Vagina (tissue), 2 donors: ENCODE measurements at places on chromosomes 1 and 21.

DNA sequence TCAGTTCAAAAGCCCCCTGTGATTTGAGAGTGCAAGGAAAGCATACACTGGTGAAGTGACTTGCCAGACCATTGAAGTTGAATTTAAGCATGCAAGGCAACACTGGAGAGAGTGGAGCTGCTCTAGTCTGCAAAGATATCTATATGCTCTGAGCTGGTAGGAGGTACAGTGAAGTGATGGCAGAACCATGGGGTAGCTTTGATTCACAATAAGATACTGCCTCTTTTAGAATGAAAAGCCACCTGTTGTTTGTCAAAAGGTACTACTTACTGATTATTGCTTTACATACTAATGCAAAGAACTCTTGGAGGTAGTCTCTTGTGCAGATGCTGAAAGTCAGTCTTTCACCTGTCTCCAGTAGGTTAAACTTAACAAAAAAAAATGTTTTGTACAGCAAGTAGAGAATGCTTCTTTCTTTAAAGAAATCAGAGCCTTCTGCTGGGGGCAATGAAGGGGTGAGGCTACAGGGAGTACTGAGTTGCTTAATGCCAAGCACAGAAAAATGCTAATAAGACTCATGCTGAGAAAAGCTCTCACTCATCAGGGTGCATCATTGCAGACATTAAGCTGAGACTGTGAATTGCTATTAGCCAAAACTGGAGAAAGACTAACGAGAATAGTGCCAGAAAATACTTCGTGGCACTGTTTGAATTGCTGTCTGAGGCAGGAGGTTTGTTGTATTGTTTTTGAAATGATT is 1150.5 kb upstream of the TMPRSS15 start:
- DNase-seq, result no peak

GRCh38 chr1:234999513-234999940 is 129.1 kb downstream of the TOMM20 start:
- DNase-seq, result no peak

GRCh38 chr1:150150133-150151021 is 661 bp downstream of the PLEKHO1 start:
- DNase-seq, result no peak

- no peak for DNase-seq
Measured at GRCh38 chr1:214688891-214689290, 85.9 kb downstream of the CENPF start.

- no peak for DNase-seq
Measured at GRCh38 chr1:17957588-17958267, 149.9 kb upstream of the IGSF21 start.

DNA sequence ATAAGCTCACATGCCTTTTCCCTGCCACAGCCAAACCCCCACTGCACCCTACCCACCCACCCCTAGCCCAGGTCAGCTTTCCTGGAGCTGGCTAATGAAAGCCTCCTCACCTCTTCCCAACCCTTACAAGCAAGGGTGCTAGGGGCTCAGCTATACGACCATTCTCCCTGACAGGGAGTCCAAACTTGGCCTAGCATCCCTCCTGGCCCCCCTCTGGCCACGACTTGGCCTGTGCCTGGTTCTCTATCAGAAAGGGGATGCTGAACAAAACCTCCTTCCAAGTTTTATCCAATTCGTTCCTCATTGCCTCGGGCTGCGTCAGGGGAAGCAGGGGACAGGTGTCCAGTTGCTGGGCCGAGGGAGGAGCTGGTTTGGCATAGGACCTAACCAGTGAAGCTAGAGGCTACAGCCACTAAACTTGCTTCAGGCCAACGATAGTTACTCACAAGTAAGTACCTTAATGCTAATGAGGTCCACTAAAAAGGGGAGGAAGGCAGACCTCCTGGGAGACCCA is 8.6 kb downstream of the TMEM81 start:
- DNase-seq, result no peak
